Stimulated activated CD4-positive, alpha-beta T cell treated with anti-CD3 and anti-CD28 coated beads, Interleukin-15, amount 100 ng/mL, for 1 hour (primary cell): ENCODE measurements at places on chromosomes 12 and 14.

- DNase-seq: no peak
These were observed 579 bp upstream of the RNASE1 start for GRCh38 chr14:20803223-20803622.

GRCh38 chr12:70695361-70696023, 58.3 kb upstream of the PTPRB start:
- DNase-seq: no peak

DNA sequence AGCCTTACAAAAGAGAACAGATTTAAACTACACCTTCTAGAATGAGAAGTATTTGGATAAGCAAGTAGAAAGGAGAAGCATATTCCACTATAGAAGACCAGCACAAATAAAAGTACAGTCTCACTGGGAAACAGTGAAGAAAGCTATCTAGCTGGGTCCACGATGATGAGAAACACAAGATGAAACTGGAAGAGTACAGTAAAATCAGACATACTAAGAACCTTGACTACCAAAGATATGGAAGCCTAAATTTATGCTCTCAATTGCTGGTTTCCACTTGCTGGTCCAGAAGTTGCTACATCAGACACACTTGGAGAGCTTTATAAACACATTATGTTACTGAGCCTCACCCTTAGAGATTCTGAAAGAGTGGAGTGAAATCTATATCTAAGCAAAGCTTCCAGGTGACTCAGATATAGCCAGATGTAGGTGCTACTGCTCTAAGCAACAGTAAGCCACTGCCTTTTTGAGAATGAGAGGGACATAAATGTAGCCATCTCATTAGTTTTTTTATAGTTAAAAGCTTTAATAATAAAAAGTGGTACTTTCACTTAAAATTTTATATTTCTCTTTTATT, 96.3 kb upstream of the BBS10 start:
- DNase-seq: no peak

- no peak for DNase-seq
These were observed 11.8 kb downstream of the TMCC3 start for GRCh38 chr12:94638521-94638920.

GRCh38 chr12:57214398-57214781, 2.2 kb upstream of the NXPH4 start:
- no peak for DNase-seq

GRCh38 chr14:75165586-75166391, 10.6 kb downstream of the TMED10 start:
- DNase-seq: no peak

GRCh38 chr14:89730687-89731086, 223.8 kb downstream of the EFCAB11 start:
- no peak for DNase-seq
